ENCODE measurements at places on chromosomes 2 and 18. TPM values are rescaled to one million over a fixed set of nuclear protein-coding genes. Genes with fewer than 3 reads are reported as not detected.

GRCh38 chr2:231201475-231201814 lies 3.0 kb downstream of the ARMC9 start:
- no peak for DNase-seq

GRCh38 chr2:58762176-58762781 lies 521.2 kb upstream of the FANCL start:
- DNase-seq: no peak

DNA sequence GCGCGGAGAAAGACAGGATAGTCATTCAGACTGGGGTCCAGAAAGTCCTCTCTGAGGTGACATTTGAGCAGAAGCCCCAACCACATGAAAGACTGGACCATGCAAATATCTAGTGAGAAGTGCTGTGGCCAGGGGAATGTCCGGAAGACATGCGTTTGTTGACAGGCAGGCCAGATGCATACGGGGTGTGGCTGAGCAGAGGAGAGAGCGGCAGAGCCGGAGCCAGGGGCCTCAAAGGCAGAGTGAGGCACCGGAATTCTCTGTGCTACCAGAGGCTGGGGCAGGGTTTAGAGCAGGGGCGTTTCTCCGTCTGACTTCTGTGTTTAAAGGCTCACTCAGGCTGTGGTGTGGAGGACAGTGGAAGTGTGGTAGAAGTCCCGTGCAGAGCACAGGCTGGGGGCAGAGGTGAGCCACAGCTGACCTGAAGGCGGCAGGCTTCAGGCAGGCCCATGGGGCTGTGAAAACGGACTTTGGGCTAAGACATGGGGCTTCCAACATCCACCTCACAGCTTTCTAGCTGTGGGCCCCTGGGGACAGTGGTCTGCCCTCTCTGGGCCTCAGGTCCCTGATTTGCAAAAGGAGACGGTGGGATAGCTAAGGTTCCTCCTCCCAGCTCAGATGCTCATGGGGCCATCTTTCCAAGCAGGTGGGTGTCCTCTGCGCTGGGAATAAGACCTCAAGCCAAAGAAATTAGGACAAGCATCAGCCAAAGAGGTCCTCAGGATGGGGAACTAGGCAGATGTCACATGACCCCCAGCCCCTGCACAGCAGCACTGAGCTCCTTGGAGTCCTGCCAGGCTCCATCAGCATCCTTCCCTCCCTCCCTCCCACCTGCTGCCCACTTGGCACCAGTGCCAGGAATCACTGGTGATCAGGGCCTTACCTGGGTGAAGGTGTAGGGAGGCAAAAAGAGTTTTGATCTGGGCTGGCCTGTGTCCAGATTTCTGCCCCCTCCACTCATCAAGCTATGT lies 11.2 kb downstream of the RUFY4 start:
- no peak for DNase-seq

DNA sequence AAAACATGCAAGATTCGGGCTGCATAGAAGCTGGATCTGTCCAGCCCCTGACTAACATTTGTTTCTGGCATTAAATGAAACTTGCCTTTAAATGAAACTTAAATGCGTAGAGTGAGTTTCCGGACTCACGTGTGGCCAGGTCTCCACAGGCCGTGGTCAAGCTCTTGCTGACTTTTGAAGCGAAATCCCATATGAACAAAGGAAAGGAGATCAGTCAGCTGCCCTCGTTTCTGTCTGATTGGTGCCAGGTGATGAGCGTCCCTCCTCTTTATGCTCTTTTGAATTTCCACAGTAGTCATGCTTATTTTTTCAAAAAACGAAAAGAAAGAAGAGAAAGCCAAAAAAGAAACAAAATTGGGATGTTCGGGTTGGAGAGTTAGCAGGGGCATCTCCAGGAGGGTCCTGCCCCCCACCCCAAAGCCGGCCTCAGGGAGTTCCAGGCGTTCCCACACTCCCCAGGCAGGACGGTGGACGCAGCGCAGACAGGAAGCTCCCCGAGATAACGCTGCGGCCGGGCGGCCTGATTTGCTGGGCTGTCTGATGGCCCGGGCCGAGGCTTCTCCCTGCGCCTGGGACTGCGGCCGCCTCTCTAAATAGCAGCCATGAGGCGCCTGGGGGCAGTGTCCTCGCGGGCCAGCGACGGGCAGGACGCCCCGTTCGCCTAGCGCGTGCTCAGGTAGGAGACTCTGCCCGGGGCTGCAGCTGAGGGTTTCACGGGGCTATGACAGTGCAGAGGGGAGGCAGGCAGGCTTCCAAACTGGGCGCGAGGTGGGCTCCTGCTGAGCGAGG lies at the start of gene COLEC11:
COLEC11 (plus strand) TSS at position 620 of the 789 bp plus-strand sequence. CDS start 9,229 bp downstream, outside the sequence.
- DNase-seq: no peak

DNA sequence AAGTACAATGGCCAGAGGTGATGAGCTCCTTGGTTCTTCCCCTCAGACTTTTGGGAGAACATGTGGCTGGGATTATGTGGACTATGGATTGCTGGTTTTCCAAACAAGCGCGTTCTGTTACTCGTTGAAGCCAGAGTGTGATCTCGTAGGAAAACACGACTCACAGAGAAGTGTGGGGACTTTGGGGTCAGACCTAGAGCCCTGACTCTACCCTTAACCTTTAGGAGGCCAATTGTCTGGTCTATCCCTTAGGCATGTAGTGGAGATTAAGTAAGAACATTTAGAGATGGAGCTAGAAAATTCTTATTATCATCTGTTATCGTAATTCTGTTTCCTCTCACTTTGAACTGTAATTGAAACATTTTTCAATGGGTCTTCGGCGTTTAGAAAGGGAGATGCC lies 35.8 kb downstream of the BCL2L11 start:
- no peak for DNase-seq

- peak; percentile 25 for DNase-seq
These were observed 46.2 kb upstream of the SMAD7 start for GRCh38 chr18:48996901-48997463.

The ACTR2 gene
- total RNA-seq: 295 TPM

The SIX3 gene
- not detected for total RNA-seq

The PRKAG3 gene
- not detected for total RNA-seq

The VWC2L gene
- not detected for total RNA-seq
